ENCODE measurements at places on chromosomes 4 and X.

GRCh38 chr4:113921089-113921794 is 58.2 kb downstream of the ARSJ start:
- DNase-seq, result no peak

GRCh38 chr4:186666252-186666651 is 57.4 kb downstream of the FAT1 start:
- no peak for DNase-seq

DNA sequence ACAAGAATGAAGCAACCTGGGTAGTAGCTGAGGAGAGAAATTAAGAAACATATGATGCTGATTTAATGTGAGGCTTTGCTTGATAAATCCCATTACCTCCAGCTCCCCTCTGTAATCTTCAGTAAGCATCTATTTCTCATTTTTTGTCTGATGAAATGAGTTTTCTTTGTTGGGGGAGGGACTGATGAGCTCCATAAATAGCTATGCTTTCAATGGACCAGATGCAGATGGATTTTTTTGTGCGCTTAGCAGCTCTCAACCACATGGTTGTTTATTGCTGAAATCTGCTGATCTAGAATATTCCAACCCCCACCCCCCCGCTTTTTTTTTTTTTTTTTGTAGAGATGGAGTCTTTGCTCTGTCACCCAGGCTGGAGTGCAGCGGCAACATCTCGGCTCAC is 1082.0 kb downstream of the RAPGEF2 start:
- DNase-seq, result no peak

- DNase-seq, result no peak
Observed at GRCh38 chr4:185662030-185662778, 126.9 kb upstream of the PDLIM3 start.

GRCh38 chrX:76987381-76987780 is 459.8 kb upstream of the FGF16 start:
- no peak for DNase-seq

DNA sequence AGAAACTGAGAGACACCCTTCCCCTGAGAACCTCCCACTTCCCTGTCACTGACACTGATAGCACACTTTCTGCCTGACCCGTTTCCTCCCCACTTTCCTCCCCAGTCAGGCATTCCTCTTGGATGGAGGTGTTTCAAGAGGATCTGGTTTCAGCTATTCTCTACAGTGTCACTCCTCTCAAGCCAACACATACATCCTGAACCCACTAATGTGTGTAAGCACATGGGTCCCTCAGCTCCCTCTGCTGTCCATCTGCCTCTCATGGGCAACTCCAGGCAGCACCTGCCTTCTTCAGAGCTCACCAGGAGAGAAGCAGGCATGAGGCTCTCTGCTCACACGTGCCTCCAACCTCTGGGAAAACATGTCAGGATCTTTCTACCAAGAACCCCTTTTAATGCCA is 207.6 kb downstream of the NAF1 start:
- no peak for DNase-seq

All from HFF-Myc (cell line).